ENCODE measurements at places on chromosomes 11 and 22. TPM values are rescaled to one million over a fixed set of nuclear protein-coding genes. Genes with fewer than 3 reads are reported as not detected.

Gene IGSF22
- total RNA-seq, result not detected

Gene ANKK1
- 0.06 TPM for total RNA-seq

Gene C22orf31
- not detected for total RNA-seq

Gene OR52H1
- 0.66 TPM for total RNA-seq

Gene CLMP
- 146 TPM for total RNA-seq

Gene APOA5
- not detected for total RNA-seq

Gene KCNJ4
- total RNA-seq, result not detected

Gene CDC42EP2
- total RNA-seq, result 7.3 TPM

Gene SPON1
- 4.6 TPM for total RNA-seq

Gene DDTL
- 0.92 TPM for total RNA-seq

Gene TOM1
- 33.6 TPM for total RNA-seq

Gene TTC28
- 12.2 TPM for total RNA-seq

Gene TTLL8
- total RNA-seq, result not detected

Gene GRIK4
- total RNA-seq, result under 0.01 TPM

Gene MUC15
- total RNA-seq, result not detected

Gene NRGN
- 0.40 TPM for total RNA-seq

Gene PTPN5
- not detected for total RNA-seq

Gene TMPRSS4
- total RNA-seq, result under 0.01 TPM

Gene RBFOX2
- 169 TPM for total RNA-seq

Gene OR10A6
- total RNA-seq, result not detected

Gene KRTAP5-8
- total RNA-seq, result not detected

Gene SGSM1
- 2.6 TPM for total RNA-seq

Gene ASCL2
- not detected for total RNA-seq

Gene PHETA2
- total RNA-seq, result 11.4 TPM

Gene TSSK2
- not detected for total RNA-seq

Gene CNGA4
- total RNA-seq, result 0.06 TPM

Gene OR52E8
- total RNA-seq, result not detected

Gene AP2A2
- total RNA-seq, result 25.9 TPM

Gene OR51B6
- not detected for total RNA-seq

Gene EFEMP2
- total RNA-seq, result 78.6 TPM

Gene OR6T1
- not detected for total RNA-seq

Gene RDX
- 70.4 TPM for total RNA-seq

Gene SLC37A2
- 0.06 TPM for total RNA-seq

Gene MMP8
- total RNA-seq, result not detected

Gene TMEM191B
- total RNA-seq, result 3.1 TPM

Gene TRPM5
- not detected for total RNA-seq

Gene CCDC157
- total RNA-seq, result 1.2 TPM

Gene OR8D1
- not detected for total RNA-seq

Gene MS4A7
- not detected for total RNA-seq

Gene IL10RA
- total RNA-seq, result not detected

Gene MPPED2
- total RNA-seq, result 0.12 TPM

Gene GPHA2
- not detected for total RNA-seq

Gene LGR4
- total RNA-seq, result 26.3 TPM
